ENCODE measurements at places on chromosomes 3 and 15.

DNA sequence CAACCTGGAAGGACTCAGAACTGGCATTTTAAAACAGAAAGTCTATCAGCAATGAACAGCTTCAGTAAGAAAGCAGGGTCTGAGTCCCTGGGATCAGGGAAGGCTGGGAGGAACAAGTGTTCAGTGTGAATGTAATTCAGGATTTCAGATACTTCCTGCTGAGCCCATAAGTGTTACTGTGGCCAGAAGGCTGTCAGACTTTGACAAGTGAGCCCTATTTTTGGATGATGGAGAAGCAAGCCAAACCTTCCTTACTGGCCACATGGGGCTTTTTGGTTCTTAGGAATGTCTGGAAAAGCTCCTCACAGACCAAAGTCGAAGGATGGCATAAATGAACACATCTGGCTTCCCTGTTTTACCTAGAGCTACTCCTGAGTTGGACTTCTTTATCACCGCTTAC lies 157.2 kb downstream of the BBX start:
- peak; percentile 21 for DNase-seq

DNA sequence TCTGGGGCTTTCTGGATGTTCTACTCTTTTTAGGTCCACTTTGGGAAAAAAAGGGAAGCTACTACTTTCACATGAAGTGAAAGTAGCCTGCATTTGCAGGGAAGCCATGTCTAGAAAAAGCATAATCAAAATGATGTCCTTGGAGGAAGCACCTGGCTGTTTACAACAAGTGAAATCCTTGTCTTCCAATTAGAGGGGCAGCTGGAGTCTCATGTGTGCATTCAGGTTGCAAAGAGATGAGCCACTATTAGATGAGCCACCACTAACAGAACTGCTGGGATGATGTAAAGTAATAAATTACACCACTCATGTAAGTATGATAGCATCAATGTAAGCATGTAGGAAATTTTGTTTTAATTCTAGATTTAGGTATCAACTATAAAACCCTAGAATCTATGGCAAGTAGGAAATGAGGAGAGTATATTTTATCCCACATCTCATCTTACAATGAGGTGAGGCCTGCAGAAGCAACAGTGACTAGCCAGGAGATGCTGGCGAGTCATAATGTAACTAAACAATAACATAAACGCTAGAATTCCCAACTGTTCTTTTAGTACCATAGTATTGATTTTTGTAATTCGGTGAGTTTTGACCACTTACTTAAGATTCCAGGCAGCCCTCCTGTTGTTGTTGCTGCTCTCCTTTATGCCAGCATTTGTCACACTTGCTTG lies 75.9 kb downstream of the TMEM108 start:
- peak; percentile 17 for DNase-seq

- no peak for DNase-seq
Measured at GRCh38 chr3:104180906-104181305, 1185.8 kb upstream of the ALCAM start.

DNA sequence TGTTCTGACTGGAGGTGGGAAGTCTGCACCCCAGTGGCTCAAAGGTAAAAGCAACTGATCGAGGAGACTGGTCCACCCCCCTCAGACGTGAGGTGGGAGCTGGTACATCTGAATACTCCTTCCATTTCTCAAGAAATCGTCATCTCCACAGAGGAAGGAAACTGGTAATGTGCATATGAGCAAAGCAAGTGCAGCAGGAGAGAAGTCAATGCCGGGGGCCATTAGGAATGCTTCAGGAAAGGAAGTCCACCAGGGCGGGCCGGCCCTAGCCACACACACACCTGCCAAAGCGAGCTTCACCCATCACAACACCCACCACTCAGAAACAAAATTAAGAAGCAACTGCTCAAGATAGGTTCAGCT lies 8.5 kb downstream of the TBC1D2B start:
- no peak for DNase-seq

DNA sequence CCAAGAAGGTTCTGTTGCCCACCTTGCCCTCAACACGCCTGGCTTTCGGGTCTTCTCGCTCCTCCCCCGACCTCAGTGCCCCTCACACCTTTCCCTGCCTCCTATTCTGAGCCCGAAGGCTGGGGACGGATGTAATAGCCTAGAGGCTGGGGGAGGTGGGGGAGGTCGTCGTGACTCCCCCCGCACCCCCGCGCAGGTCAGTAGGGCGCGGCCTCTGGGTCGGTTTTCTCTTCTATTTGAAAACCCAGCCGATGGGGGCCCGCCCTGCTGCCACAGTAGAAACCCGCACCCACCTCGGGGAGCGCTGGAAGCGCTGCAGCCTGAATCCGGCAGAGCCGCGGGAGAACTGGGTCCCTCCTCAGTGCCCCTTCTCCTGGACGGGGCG lies 1.0 kb upstream of the RBPMS2 start:
- no peak for DNase-seq

GRCh38 chr15:83068054-83068453 lies 1.0 kb upstream of the BTBD1 start:
- no peak for DNase-seq

- DNase-seq: no peak
Measured at GRCh38 chr3:38707730-38708129, 58.2 kb upstream of the SCN5A start.

DNA sequence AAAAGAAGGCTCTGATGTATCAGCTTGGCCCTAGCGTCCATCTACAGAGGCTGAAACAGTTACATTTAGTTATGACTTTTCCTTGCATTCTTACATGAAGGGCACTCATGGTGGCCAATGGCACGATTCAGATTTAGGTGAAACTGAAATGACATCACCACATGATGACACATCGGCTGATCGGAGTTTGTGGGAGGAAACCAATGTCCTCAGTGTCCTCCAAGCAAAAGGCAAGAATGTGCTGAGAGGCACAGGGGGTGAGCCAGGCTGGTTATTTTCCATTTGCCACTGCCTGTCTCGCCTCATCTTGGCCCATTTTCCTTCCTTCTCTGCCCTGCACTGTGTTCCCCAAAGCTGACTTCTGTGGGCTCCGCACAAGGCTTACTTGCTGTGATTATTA lies 34.4 kb downstream of the TARS3 start:
- no peak for DNase-seq

DNA sequence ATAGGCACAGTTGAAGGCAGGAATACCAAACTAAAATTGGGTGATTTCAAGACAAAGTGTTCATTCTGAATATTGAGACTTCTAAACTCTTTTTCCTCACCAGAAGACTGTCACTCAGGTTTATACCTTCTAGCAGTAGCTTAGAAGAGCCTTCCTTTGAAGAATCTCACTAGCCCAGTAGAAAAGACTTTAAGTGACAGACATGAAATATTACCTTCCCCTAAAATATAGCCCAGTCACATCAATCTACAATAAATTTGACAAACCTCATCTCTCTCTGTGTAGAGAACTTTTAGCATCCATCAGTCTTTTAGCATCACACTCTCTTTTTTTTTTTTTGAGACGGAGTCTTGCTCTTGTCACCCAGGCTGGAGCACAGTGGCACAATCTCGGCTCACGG lies 97.5 kb downstream of the HERC1 start:
- DNase-seq: no peak

DNA sequence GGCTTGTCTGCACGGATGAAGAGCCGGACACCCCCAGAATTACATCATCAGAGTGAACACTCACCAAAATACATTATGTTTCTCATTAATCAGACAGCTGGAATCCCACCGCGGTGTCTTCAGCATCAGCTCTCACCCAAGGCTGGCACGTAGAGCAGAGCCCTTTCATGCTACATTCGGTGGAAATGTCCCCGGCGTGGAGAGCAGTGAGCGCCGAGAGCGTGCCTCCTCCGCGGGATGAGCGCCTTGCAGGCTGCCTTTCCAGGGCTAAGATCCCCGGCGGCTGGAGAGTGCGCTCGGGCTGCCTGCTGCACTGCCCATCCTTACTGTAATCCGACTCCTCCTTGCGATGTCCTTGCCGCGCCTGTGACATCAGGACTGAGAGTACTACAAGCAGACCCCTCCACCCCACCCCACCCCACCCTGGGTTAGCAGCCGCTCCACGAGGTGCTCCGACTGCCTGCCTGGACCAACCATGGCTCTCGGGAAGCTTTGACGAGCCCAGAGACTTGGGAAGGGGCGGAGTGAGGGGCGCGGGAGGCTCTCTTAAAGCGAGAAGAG lies at the start of gene ZNF385D:
Gene ZNF385D, minus strand, starts transcription at position 380 of the 561 bp plus-strand sequence. Its CDS starts 294 bp downstream, at position 86.
- DNase-seq: peak; percentile 55
